ENCODE measurements at places on chromosomes 16 and 17.

- no peak for DNase-seq
Observed at GRCh38 chr17:50258647-50259476, 15.4 kb upstream of the TMEM92 start.

- peak; percentile 68 for DNase-seq
Observed at GRCh38 chr17:39573447-39574298, 34.0 kb downstream of the NEUROD2 start.

DNA sequence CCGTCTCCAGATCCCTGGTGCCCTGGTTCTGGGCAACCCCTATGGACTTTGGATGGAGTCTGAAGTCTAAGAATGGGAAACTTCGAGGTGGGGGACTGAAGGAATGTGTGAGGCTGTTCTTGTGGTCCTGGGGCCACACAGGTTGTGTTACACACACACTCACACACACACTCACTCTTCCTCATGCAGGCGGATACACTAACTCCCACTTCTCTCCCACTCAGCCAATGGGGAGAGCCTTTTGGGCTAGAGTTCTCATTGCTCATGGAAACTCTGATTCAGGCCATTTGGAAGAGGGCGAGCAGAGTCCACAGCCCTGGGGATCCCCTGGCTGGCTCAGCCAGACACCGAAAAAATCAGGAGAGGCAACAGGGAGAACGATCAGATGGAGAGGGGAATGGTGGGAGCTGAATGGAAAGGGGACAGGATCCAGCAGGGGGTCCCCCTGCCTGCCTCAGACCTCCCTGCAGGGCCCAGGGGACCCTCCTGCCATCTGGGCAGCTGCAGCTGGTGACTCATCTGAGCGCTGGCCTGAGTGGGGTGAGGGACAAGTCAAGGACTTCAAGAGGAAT is 9.1 kb downstream of the IGFBP4 start:
- DNase-seq: no peak

GRCh38 chr17:5921512-5922282 is 148.5 kb upstream of the WSCD1 start:
- DNase-seq: no peak

DNA sequence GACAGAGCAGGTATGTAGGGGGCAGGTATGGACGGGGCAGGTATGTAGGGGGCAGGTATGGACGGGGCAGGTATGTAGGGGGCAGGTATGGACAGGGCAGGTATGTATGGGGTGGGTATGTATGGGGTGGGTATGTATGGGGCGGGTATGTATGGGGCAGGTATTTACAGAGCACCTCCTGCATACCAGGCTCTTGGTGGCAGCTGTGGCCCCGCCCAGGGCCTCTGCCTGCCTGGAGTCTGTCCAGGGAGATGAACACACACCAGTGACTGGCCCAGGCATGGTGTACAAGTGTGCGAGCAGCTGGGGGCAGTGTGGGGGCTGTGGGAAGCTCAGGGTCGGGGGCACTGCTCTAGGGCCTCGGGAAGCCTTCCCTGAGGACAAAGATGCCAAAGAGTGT is 4.4 kb downstream of the RPL3L start:
- DNase-seq: no peak

DNA sequence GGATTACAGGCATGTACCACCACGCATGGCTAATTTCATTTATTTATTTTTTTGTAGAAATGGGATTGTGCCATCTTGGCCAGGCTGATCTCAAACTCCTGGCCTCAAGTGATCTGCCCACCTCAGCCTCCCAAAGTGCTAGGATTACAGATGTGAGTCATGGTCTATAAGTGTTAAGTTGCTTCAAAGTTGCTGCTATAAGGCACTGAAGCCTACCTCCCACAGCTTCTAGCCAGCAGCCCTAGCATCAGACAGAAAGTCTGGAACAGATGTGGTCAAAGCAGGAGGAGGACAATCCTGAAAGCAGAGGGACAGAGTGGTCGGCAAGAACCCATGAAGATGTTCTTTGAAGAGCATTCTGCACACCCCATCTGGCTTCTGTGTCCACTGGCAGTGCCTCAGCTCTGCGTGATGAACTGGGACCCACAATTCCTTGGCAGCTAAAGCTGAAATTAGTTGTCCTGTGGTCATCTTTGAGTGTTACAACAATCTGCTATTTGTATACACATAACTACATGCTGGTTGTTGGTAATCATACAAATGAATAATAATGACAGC is 11.2 kb downstream of the MAP3K14 start:
- DNase-seq: no peak

- no peak for DNase-seq
Observed at GRCh38 chr16:17657045-17657444, 186.3 kb upstream of the XYLT1 start.

- DNase-seq: peak; percentile 60
Observed at GRCh38 chr17:56891751-56892150, 22.1 kb downstream of the TRIM25 start.
